ENCODE measurements at places on chromosomes 4 and X.

GRCh38 chr4:22978656-22979055 is 285.9 kb downstream of the GBA3 start:
- no peak for DNase-seq

DNA sequence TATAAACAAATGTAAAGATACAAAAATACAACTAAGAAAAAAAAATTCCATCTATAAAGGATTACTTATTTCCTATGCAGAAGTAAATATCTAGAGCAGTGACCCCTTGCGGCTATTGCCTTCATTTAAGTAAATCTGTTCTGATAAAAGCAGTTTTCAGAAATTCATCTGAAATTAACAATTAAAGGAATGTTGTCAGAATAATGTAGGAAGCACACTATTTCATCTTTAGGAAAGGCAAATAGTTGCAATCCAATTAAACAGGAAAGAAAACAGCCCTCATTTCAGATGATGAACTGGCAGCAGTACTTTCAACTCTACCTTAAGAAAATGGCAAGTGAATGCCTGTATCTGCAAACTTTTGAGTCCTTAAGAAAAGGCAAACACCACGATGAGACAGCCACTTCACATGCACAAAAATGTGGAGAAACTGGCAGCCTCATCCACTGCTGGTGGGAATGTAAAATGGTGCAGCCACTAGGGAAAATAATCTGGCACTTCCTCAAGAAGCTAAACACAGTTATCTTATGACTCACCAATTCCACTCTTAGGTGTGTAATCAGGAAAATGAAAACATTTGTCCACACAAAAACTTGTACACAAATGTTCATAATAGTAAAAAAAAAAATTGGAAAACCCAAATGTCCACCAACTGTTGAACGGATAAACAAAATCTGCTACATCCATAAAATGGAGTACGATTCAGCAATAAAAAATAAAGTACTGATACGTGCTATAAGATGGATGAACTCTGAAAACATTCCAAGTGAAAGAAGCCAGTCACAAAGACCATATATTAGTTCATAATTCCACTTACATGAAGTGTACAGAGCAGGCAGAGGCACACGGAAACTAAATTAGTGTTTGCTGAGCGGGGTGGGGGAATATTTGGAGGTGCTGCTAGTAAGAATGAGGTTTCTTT is 2.0 kb upstream of the THAP9 start:
- peak; percentile 88 for DNase-seq

- peak; percentile 83 for DNase-seq
Measured at GRCh38 chr4:39873823-39874222, 103.9 kb downstream of the PDS5A start.

DNA sequence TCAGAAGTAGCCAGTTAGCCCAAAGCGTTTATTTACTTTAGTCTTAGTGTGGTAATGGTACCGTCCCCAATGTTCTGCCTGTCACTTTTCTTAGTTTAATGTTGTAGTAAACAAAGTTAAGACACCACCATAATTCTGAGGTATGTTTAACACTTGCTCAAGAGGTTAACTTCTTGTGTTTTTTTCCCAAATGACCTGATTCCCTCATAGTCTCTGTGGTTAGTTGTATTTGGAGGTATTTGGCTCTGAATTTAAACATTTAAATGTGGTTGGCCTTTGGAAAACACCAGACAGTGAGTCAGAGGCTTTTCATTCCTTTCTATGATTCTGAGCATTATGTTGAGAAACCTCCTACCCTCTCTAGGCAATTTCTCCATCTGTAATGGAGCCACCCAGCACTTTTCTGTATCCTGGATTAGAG is 47.9 kb downstream of the CXCL1 start:
- peak; percentile 98 for DNase-seq

DNA sequence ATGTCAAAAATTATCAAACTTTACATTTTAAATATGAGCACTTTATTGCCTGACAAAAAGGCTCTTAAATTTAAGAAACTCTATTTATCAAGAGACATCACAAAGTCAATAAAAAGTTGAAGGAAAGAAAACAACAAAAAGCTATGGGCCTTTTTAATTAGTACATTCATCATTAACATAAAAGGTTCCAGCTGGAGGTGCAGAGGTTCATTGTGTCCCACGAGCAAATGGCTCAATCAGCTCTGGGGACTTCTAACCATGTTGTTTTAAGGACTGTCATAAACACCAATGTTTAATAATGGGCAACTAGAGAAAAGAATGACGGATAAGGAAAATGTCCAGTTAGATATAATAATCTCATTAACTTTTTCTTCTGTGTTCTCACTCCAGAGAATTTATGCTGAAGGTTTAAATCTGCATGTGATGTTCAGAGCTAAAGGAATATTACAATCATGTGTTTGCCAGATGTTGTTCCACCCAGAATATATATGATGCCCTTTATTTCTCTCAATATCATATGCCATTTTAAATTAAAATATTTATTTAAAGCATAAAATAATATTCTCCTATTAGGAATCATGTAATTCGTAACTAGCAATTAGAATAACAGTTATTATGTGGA is 840.3 kb upstream of the ADGRL3 start:
- DNase-seq: no peak

GRCh38 chrX:22249371-22249770 is 23.3 kb upstream of the CBLL2 start:
- no peak for DNase-seq

DNA sequence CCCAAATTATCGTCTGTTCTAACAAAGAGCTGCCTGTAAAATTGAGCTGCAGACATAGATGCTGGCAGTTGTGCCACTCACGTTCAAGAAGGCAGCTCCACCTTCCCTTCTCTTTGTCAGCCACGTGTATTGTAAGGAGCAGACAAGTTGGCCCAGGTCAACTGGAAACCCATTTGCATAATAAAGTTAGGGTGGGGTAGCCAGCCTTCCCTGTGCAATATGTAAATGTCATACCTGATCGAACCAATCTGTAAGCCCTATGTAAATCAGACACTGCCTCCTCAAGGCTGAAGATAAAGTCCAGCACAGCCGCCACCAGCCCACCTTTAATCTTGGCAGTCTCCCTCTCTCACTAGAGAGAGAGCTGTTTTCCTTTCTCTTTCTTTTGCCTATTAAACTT is 117.2 kb downstream of the TMEM144 start:
- DNase-seq: no peak

DNA sequence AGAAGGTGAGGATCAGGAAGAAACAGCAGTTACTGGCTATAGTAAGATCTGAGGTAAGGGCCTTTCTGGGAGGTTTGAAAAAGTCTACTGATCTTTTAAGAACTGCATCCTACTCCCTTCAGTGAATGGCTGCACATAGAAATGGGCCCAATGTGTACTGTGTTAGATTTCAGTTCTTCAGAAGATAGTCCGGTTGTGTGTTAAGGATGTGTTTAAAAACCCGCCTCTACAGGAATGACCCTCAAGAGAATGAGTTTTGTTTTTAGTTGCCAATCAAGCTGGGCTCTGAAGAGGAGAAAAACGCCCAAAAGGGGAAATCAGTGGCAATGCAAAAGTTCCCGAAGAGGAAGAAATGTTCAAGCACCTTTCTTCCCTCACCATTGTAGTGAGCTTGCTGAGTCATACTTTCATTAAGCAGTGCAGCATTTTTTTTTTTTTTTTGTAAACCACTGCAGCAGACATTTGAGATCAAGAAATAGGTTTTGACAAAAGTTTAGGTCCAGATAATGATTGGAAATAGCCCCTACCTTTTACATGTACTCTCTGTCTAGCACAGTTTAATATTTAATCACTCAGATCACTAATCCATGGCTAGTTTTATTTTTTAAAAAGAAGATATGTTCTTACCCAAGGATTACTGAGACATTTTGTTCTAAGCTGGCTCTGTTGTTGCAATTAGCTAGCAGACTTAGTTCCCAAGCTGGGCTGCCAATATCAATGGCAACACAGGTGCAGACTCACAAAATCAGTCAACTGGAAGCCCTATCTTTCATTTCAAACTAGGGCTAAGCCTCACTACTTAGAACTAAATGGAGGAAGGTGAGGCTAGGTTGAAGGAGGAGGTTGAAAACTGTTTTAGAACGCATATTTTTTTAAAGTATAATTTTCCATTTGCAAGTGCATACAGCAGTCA is 7.0 kb upstream of the TRPC5OS start:
- DNase-seq: peak; percentile 4

GRCh38 chr4:93791570-93792195 is 36.9 kb upstream of the ATOH1 start:
- DNase-seq: peak; percentile 49

DNA sequence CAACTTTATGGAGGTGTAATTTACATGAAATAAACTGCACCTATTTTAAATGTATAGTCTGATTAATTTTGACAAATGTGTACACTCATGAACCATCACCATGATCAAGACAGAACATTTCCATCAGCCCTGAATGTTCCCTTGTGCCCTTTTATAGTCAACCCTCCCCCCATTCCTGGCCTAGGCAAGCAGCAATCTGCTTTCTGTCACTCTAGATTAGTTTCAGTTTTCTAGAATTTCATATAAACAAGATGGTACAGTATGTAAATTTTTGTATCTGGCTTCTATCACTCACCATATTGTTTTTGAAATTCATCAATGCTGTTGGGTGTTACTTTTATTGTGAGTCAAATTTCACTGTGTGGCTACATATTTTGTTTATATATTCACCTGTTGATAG is 234.2 kb upstream of the RPS6KA3 start:
- DNase-seq: no peak

- peak; percentile 93 for DNase-seq
Measured at GRCh38 chr4:175339100-175339707, 421.0 kb downstream of the ADAM29 start.

- no peak for DNase-seq
Measured at GRCh38 chrX:73930300-73930699, 367.3 kb downstream of the CHIC1 start.

DNA sequence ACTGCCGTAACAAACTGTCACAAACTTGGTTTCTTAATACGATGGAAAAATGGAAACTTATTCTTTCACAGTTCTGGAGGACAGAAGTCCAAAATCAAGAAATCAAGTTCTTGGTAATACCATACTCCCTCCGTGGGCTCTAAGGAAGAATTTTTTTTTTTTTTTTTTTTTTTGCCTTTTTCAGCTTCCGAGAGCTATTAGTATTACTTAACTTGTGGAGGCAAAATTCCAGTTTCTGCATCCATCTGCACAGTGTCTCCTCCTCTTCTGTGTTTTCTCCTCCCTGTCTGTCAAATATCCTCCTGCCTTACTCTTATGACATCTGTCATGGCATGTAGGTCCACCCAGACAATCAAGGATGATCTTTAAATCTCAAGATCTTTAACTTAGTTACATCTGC is 426.6 kb downstream of the SPRY1 start:
- no peak for DNase-seq

DNA sequence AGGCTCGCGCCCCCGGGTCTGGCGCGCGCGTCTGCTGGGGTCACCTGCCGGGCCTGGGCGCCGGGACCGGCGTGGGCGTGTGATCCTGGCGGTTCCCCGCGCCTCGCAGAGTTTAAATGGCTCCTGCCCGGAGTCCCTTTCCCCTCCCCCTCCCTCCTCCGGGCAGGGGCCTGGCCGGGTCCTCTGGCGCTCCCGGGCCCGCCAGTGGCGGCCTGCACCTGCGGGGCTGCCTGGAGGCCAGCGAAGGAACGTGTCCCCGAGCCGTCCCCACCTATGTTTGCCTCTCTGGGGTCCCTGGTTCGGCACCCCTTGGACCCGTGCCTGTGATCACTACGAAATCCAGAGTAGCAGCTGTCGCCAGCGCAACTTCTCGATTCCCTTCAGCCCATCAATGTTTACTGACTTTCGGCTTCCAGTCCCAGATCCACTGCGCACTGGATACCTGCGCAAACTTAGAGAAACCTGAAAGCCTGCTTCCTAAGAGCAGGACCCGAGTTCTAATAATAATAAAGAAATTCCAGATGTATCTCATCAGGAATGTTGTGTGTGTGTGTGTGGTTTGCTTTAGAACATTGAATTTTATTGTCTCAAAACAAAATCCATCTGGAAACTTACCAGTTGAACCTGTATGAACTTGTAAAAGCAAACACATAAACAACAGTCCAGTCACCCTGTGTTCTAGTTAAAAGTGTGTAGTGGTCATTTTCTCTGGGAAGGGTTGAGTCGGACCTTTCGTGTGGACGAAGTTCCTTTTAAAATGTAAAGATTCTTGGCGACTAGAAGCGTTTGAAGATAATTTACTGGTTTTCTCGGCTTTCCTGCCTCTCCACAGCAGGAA is 788 bp downstream of the SHROOM2 start:
- DNase-seq: no peak

GRCh38 chr4:113368056-113368455 is 318.6 kb downstream of the ANK2 start:
- DNase-seq: peak; percentile 82

- no peak for DNase-seq
Measured at GRCh38 chr4:78032446-78032845, 24.7 kb upstream of the FRAS1 start.

DNA sequence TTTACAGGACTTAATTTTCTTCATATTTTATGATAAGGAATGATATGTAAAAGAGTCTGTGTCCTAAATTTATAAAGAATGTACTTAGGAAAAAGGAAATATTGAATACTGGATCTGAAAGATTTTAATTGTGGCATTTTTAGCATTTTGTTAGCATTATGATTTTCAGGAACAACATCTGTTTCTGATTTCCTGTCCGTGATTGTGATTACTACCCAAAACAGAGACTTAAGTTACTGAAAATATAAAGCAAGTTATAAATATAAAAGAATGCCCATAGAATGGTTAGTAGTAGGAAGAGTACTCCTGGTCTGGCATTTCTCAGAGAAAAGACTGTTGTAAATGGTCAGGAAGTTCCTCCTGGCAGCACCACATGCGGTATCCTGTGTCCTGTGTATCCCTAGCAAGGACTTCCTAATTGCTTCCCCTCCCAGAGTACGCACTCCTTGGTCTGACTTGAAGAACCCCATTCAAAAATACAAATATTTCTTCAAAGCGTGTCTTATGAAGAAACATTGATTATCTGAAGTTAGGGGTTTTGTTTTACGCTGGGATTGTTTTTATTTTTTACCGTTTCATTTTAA is 88.9 kb downstream of the RS1 start:
- DNase-seq: no peak

DNA sequence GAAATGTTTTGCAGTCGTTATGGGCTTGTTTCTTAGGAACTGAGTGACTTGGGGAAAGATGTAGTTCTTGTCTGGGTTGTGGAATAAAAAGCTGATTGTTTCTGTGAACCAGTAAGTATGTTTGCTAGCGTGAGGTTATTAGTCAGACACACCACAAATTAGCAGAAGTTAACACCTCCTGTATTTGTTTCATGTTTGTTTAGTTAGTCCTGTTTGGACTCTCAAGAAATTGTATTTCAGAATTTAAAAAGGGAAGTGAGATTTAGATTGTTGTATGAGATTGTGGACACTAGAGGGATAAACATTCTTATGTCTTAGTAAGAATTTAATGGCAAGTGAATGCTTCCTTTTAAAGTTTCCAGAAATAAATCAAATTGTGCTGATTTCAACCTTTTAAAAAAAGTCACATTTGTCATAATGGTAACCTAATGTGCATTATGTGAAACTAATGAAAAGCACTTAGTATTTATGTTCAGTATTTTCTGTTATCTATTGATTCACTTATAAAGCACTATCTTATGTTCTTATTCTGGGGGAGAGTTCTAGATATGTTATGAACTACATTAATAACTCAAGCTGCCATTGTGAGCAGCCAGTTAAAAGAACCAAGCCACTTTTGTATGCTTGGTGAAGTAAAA is 25.6 kb downstream of the ATP10D start:
- DNase-seq: peak; percentile 36
